ENCODE measurements at places on chromosomes 16 and 17.
A peak's percentile ranks its signal among the peaks of the same experiment; 100 is the strongest.

DNA sequence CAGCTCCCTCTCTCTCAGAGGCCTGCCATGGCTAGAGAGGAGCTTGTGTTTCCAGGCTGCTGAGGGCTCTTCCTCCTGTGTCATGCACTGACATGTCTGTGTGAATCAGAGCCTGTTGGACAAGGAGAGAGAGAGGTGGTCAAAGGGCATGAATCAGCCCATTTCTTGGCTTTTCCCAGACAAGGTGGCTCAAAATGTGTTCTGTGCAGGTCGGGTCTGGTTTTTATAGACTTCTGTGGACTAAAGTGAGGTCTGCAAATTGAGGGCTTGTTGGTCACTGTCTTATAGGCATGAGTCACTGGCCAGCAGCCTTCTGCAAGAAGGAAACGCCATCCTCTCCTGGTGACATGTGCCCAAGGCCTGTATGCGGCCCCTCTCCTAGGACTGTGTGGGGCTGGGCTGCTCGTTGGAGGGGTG is 97.9 kb downstream of the FOXL1 start:
- no peak for DNase-seq

GRCh38 chr16:18024611-18025010 is 311.9 kb downstream of the NPIPA8 start:
- no peak for DNase-seq

GRCh38 chr16:88289968-88290401 is 92.8 kb upstream of the ZNF469 start:
- DNase-seq, result no peak

DNA sequence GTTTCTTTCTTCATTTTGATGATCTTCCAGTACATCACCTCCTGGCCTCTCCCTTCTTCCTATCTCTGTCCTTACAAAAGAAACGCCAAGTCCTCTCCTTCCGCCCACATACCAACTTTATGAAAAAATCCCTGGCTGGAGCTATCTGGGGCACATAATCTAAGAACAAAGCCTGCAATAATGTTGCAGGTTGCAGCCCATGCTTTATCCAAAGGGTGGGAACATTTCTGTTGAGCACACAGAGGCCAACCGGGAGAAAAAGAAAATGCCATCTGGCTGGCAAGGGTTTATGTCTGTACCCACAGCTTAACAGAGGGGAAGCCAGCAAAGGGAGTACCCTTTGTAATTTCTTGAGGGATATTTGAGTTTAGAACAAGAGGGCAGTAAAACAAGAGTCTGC is 409.6 kb downstream of the SOX9 start:
- no peak for DNase-seq

DNA sequence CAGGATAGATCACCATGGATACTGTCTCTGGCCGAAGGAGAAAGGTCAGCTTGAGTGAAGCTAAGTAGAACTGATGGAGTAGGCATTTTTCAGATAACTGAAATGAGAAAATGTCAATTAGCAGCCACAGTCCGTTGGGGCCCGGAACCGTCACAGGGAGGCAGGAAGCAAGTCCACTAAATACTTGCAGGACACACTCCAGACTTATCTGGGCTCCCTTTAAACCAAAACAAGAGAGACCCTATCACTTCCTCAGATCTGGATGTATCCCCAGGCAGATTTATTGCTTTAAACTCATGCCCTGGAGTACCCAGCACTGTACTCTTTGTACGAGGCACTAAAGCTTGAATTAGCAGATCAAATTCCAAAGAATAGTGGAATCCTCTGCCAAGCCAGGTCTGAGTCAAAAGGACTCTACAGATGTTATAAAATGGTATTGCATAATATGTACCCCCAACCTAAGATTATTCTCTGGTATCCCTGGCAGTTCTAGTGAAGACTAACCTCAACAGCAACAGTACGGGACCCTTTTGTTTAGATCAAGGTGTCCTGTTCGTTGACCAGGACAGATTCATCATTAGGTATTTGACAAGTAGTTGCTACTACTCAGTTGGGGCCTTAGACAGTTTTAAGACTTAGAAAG is 8.1 kb downstream of the ZP2 start:
- DNase-seq, result no peak

GRCh38 chr17:66330646-66331037 is 28.2 kb downstream of the PRKCA start:
- no peak for DNase-seq

DNA sequence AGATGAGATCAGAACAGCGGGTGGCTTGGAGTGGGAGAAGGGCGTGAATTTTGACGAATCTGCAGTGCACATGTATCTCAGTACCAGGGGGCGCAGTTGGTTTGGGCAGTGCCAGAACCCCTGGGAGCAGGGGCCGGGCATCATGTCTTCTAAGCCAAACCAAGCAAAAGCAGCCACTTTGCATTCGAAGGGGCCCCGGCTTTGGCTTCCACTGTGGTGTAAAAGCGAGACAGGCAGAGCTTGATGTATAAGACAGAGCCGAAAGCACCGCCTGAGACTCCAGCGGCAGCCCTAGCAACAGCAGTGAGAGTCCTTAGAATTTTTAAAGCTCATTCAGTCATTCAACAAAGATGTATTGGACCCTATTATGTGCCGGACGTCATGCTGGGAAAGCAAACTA is 3.8 kb upstream of the XYLT1 start:
- no peak for DNase-seq

GRCh38 chr17:67456103-67456502 is 79.0 kb downstream of the PITPNC1 start:
- no peak for DNase-seq

GRCh38 chr16:64900517-64900916 is 221.3 kb downstream of the CDH11 start:
- no peak for DNase-seq

- peak; percentile 18 for DNase-seq
Measured at GRCh38 chr17:4100883-4101756, 41.7 kb downstream of the ZZEF1 start.

GRCh38 chr16:64362193-64362592 is 759.7 kb downstream of the CDH11 start:
- no peak for DNase-seq

Measured in hematopoietic multipotent progenitor cell treated with erythropoietin and hydrocortisone succinate and interleukin-3 and kit ligand, for 17 days (in vitro differentiated cells).